ENCODE measurements at places on chromosomes 12 and 14.

GRCh38 chr12:122871851-122872780 is 23.8 kb downstream of the VPS37B start:
- DNase-seq = peak; percentile 76

DNA sequence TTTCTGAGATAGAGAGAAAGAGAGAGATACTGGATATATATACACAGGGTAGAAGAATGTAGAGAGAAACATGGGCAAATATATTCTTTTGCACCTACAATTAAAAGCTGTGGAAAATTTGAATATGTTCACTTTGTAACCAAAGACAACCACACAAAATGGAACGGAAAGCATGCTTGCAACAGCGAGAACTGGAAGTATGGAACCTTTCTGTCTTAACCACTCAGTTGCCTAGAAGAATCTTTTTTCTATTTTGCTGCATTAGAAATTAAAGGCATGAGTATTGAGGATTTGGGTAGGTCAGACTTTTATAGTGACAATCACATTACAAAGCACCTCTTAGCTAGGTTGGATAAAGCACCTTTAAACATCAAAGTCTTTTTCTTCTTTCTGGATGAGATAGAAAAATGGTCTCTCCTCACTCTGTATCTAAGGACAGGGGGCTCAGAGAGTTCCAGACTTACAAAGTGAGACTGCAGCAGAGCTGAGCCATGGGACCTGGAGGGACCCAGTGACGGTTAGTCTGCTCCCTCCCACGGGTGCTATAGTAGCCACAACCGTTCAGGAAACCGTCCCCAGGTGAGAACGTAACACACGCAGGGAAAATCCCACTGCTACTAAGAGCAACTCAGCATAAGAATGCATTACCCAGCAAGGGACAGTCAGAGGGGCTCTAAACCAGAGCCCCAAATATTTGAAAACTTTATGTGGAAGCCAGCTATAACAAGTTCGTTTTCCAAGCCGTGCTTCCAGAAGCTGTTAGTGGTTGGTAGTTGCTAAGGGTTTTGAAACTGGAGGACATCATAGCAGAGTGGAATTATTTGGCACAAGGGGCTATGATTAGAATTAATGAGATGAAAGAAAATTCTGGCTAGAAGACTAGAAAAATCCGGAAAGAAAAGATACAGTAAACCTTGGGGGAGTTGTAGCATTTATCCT is 97.1 kb downstream of the DAD1 start:
- no peak for DNase-seq

DNA sequence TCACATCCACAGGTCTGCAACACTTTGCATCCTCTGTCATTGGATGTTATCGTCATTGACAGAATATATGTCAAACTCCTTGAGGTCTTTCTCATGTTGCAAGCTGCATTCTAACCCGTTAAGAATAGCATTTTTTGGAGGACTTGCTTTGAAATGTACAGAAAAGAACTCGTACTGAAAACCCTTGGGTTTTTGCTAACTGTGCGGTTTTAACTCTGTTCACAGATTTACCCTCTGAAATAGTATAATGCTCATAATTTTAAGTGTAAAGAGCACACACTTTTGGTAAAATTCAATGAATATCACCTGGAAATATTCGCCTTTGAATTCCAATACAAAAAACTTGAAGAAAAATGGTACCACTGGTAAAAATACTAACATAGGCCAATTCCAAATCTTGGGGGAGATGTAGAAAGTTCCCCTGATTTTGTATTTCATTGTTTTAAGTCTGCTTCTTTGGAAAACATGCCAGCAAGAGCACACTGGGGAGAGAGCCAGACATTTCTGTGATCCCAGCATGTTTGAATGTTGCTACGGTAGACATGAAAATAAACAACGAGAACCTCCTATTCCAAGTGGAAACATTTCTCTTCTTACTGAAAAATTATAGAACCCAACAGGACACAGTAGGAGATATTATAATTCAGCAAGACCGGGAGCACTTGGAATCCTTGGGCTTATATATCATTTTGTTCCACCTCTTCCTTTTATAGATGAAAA is 446.0 kb downstream of the AEBP2 start:
- DNase-seq = peak; percentile 54

DNA sequence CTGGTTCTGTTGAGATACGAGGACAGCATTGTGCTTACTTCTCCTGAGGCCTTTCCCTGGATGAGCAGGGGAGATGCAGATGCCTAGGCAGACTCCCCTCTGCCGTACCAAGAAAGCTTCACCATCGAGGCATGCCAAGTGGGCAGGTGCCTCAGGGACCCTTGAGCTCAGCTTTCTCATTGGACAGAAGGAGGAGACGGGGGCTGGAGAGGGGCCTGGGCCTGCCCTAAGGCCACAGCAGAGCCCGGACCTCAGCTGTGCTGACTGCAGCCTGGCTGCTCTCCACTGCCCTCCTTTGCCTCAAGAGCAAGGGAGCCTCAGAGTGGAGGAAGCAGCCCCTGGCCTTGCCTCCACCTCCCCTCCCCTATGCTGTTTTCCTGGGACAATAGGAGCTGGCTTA is 23.4 kb downstream of the SERPINA1 start:
- DNase-seq = no peak

DNA sequence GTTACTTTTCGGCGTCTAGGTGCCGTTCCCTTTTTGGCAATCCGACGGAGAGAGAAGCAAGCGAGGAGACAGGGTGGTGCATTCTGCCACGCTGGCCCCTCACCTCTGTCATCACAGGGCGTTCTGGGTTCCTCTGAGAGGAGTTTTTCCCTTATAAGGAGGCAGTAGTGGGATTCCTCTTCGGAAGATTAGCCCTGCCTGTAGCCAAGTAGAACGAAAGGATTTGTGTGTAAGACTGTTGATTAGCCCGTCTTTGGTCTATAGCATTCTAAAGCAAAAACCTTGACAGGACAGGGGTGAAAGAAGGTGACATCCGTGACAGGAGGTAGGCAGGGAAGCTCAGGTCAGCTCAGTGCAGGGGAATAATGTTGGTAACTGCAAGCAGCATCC is 9.1 kb upstream of the NEMF start:
- DNase-seq = peak; percentile 94

GRCh38 chr14:50839691-50840090 is 8.7 kb upstream of the NIN start:
- DNase-seq = no peak

- DNase-seq = peak; percentile 61
Measured at GRCh38 chr12:12922191-12922616, 29.8 kb downstream of the GPRC5D start.

DNA sequence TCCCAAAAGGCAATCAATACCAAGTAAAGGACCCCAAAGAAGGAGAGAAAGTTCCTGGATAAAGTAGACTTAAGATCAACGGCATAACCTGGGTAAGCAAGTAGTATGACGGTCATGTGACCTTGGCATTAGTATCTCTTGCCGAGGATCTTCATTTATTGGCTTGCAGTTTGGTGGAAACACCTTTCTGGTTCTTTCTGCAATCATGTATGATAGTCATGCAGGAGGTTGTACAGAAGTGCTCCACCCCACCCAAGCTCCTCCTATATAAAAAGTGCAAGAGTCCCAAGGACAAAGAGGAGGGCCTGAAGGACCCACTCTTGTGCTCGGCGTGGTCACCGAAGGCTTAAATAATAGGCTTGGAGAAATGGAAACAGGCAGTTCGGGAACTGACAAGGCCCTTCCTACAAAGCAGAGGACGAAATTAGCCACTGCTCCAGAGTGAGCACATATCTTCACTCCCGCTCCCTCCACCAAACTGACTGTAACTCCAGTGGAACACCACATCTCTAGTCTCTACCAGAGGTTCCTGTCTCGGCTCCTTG is 750 bp downstream of the CS start:
- DNase-seq = no peak

GRCh38 chr12:129641926-129642325 is 261.9 kb downstream of the TMEM132D start:
- no peak for DNase-seq

DNA sequence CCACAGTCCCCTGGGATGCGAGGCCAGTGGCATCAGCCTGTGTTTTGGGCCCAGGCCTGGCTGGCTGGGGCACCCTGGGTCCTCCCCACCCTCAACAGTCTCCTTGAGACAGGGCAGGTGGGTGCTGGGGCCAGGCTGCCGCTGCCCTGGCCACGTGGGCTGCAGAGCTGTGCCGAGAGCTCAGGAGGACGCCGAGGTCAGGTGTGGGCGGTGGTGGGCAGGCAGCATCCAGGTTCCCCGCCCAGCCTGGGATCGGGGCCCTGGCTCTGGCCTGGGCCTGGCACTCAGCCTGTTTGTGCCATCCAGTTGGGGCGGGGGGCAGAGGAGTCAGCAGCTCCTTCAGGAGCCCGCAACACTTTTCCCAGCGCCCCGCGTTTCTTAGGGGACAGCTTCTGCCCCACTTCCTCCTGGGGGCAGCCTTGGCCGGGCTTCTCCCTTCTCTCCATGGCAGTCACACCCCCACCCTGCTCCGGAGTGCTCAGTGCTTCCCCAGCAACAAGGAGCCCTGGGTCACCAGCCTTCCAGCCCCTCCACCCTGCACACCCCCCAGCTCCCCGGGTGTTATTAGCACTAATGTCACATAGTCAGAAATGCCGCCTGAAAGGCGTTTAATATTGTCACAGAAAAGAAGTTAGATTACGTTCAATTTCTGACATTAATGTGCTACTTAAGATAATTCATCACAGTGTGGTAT is 30.8 kb downstream of the KIF26A start:
- DNase-seq = no peak

DNA sequence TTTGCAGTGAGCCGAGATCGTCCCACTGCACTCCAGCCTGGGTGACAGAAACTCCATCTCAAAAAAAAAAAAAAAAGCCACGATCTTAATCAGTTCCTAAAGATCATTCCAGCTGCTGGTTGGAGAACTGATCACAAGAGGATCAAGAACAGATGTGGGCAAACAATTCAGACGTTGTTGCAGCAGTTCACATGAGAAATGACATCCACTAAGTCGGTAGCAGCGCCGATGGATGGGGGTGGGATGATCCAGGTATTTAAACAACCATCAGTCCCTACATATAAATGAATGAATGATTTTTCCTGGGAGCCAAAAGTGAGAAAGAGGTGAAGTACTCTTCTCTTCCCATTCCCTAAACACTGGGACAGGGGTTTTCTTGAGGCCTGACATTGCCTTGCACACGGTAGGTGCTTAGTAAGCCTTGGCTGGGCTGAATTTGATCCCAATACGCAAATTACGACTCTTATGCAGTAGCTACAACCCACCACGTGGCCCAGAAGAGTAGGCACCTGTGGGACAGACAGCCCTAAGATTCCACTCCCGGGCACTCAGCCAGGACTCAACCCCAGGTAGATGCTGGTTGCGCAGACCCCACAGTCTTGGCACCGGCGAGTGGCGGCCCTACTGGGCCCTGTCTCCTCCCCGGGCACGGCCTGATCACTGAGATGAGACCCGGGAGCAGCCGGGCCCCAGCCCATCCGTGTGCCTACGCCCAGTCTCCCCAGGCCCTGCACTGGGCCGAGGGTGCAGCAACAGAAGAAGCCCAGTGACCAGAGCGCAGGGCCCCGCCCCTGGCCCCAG is 565 bp downstream of the SPRYD3 start:
- DNase-seq = no peak

DNA sequence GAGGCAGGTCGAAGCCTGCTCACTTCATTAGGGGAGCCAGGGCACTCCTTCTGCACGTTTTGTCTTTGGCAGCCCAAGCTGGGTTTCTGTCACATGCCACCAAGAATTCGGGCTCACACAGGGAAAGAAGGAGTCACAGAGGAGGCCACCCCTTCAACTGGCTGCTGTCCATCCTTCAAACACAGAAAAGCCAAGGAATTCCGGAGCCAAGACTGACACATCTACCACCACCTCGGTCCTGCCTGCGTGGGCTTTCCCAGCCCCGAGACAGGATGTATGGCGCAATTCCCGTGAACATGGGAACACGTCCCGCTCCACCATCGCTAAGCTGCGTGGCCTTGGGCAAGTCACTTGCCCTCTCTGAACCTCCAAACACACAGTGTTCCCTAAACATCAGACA is 70.4 kb downstream of the NCOR2 start:
- DNase-seq = peak; percentile 71

- DNase-seq = peak; percentile 67
Measured at GRCh38 chr12:122423258-122424165, 1.0 kb upstream of the CLIP1 start.

DNA sequence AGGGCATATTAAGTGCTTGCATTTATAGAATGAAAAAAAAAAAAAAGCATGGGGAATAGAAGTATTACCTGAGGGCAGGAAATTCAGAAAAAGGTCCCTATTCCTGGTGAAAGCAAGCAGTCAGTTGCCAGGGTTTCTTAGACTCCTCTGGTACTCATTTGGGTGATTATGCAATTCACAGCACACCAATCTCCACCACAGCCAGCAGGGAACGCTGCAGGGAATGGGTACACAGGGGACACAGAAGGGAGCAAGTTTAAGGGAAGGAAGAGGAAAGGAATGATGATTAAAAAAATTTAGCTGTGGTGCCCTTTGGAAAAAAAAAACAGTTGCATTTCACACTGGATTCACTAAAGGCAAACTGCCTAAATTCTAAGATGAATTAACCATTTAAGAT is 14.2 kb downstream of the BLTP3B start:
- DNase-seq = peak; percentile 50

DNA sequence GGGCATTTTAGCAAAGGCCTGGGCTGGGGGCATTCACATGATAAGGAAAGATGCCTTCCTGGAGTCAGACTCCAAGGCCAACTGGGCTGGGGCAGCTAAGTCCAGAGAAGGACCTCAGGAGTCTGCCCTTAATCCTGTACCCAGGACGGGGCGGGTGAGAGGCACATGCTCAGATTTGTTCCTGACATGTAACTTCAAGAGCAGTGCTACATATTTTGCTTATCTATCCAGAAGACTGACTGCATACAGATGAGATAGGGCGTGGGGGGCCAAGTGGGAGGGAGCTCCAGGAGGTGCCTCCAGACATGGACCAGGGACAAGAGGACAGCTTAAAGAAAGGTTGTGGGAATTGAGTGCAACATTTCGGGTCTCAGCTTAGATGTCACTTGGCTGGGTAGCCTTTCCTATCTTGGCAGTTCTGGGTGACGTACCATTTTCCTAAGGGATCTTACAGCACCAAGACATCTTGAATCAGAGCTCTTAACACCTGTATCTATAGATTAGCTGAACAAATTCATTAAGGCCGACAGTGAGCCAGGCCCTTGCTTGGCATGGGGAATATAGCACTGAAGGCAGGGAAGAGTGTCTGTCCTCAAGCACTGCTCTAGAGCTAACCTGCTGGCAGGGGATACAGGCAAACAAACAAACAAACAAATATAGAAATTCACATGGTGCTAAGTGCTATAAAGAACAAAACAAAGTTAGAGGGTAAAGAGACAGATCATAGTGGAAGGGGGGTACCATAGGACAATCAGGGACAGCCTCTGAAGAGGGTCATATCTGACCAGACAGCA is 61.2 kb downstream of the PTPN21 start:
- DNase-seq = no peak

All from fibroblast of lung (primary cell).